CD4-positive, alpha-beta T cell treated with Interleukin-2 at 100 ng/mL for 4 hours (primary cell): ENCODE measurements at places on chromosomes 5 and 9.
A peak's percentile ranks its signal among the peaks of the same experiment; 100 is the strongest.

DNA sequence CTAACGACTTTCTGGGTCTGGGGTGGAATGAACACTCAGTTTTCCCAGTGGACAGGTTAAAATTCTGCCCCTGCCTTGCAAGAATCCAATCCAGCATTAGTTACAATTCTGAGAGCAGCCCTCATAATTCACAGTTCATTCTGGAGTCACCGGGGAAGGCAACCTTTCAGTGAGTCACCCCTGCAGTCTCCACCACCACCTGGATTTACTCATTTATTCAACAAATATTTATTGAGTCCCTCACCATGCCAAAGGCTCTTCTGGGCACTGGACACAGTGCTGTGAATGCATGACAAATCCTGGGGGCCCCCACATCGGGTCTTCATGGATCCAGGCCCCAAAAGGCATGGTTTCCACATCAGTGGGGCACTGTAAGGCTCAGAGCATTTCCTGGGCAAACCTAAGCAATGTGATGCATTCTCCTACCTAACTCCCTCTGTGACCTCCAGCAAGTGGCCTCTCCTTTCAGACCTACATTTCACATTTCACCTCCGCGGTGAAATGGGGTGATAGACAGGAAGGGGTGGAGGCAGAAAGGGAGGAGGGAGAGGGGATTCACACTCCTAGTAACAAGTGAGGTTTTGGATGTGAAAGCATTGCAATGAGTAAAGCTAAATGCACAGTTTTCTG is 6.4 kb upstream of the MSX2 start:
- DNase-seq = no peak

DNA sequence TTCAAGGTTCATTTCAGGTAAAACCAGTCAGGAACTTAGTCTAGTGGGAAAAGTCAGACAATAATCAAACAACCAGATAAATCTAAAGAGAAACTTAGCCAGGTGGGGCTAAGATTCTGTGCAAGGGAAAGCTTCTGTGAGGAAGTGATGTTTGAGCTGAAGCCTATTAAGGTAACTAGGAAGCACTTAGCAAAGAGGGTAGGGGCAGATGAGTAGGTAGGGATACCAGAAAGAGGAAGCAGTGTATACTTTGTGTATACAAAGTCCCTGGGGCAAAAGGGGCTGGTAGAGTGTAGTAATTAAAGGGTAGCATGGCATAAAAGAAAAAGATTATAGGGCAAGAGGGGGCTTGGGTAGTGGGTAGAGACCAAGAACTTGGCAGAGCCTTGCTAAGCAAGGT is 3.6 kb upstream of the SPATA24 start:
- DNase-seq = no peak

- no peak for DNase-seq
Measured at GRCh38 chr9:20032413-20033006, 243.7 kb upstream of the SLC24A2 start.

- DNase-seq = no peak
Measured at GRCh38 chr5:107538805-107539445, 131.8 kb downstream of the EFNA5 start.

DNA sequence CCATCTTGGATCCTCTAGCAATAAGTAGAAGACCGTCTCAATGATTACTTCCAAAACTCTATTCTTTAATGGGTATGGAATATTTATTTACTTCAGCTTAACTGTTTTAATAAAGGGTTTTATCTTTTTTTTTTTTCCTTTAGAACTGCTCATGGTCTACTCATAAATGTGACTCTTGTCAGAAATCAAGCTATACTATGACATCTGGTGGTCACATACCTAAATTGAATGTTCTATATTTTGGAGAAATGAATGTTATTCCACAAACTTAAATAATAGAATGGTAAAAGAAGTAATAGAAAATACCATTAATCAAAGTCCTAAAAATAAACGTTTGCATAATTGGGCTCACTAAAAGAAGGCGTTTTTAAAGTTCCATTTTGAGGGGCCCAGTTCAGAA is 131.2 kb upstream of the PLCXD3 start:
- DNase-seq = no peak

DNA sequence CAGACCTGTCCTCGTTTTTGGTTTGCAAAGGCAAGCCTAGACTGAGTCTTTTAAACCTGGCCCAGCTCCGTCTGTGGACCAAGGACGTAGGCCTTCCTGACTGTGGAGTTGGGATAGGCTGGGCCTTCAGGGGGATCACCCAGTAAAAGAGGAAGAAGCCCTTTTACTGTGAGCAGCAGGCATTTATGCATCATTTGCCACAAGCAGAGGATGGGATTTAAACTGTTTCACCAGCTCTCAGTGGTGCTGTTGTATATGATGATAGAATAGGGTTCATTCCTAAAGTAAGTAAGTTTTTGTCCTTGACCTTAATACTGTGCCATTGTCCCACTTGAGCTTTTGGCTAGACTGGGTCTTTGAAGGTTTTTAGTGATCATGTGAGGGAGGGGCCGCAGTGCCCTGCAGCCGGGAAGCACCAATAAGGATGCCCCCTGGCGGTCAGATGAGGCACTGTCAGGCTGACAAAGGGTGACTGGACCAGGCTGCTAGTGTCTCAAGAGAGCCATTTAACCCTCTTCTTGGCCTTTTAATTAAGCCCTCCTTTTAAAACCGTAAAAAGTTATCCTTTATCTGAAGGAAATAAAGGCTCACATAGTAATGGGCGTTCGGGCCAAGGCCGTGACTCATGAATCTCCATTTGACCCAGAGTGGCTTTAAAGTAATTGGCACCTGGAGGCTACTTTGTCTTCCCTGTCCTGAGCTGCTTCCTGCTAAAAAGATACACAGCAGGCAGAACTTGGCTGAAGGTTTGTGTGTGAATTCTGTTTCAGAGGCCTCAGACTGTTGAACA is 74.0 kb downstream of the UBAP1 start:
- DNase-seq = peak; percentile 73

DNA sequence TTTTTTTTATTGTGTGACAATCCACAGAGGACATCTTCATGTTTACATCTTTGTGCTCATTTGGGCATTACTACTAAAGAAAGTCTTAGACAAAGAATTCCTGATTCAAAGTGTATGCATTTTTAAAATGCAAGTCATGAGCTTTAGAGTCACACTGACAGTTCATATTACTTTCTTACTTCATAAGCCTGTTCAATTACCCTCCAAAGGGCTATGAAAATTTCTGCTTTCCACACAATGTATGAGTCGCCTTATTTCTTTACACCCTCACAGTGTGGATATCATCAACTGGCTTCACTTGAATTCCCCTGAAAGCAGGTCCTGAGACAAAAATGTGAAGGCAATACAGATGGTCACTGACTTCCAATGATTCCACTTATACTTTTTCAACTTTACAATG is 280.4 kb upstream of the PTGER4 start:
- no peak for DNase-seq

DNA sequence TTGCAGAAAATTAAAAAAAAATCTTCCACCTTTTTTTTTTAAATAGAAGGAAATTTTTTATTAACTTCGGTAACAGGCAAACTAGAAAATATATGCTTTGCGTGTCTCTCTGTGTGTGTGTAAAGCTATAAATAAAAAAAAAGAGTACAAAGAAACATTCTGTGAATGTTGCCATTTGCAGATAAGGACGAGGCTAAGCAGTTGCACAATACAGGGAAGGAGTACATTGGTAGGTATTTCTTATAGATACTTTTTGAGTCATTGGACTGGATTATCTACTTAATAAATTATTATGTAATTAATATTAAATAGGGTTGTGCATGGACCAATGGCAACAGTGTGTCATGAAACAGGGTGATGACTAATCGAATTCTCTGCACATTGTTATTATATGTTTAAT is 102.4 kb downstream of the CAMK4 start:
- no peak for DNase-seq

DNA sequence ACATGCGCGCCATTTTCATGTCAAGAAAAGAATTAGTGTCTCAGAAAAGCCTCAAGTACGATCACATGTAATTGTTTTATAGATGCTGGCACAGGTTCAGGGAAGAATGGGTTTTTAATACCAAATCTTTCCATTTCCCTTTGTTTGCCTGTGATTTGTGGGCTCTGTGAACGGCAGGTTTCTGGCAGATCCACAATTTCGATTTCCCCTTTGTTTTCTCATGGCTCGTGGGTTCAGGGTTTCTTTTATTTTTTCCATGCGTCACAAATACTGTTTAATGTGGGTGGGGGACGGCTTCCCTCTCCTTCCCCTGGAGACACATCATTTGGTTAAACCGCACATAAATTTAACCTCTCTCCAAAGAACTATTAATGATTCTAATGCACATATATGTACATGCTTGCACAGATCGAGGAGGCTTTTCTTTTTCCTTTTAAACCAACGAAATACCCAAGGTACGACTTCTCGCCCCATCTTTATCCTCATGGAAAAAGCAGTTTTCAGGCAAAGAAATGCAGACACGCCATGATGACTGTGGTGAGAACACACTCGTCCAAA is 195.9 kb downstream of the SLIT3 start:
- DNase-seq = no peak

- no peak for DNase-seq
Measured at GRCh38 chr5:150568663-150569062, 60.7 kb downstream of the NDST1 start.

- DNase-seq = no peak
Measured at GRCh38 chr5:28750251-28750650, 1711.9 kb upstream of the CDH9 start.

DNA sequence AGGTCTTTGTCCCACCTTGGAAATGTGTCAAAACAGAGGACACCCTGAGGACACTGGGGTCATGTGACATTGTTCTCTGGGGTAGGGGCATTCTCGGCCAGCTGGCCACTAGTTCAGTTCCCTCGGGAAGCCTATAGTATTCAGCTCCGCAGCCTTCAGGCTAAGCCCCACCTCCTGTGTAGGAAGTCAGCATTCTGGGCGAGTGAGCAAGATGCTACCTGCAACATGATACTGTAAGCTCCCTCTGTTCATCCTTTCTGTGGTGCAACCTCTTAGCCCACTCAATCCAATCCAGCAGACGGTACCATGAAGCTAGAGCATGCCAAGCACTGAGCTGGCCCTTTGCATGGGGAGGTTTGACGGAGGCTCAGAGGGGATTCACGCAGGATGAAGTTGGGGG is 5.3 kb downstream of the NTNG2 start:
- DNase-seq = no peak

DNA sequence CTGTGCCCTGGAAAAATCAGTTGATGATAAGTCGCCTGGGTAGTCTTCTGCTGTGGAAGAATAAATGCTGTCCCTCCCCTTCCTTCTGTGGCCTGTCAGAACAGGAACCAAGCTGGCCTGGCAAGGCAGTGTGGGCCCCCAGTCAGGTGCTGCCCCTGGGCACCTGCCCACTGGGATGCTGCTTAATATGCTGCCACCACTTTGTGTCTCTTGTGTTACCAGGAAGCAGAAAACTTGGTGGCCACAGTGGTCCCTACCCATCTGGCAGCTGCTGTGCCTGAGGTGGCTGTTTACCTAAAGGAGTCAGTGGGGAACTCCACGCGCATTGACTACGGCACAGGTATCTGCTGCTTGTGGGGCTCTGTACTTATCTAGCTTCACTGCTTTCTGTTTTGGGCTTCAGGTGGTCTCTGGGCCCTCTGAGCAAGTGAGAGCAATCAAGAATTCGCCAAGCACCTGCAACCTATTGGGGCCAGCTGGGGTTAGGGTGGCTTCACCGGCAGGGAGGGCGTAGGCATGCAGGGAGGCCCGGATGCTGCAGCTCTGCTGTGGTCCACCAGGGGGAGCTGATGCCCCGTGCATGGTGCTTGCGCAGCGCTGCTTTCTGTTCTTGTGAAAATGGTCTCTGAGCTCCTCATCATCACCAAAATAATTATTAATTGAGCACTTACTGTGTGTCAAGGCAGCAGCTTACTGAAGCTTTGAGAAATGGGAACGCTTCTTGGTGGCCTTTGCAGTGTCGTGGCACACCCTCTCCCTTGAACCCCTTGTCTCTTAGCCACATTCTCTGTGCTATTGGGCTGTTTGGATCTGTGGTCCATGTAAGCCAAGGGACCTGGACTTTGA is 20.3 kb downstream of the PTPA start:
- DNase-seq = peak; percentile 89
